ENCODE measurements at places on chromosomes 5 and 9. TPM values are rescaled to one million over a fixed set of nuclear protein-coding genes. Genes with fewer than 3 reads are reported as not detected.

GRCh38 chr5:83577036-83577636, 105.6 kb downstream of the VCAN start:
- no peak for DNase-seq

The PCDHB13 gene
- polyA plus RNA-seq, result 0.85 TPM

DNA sequence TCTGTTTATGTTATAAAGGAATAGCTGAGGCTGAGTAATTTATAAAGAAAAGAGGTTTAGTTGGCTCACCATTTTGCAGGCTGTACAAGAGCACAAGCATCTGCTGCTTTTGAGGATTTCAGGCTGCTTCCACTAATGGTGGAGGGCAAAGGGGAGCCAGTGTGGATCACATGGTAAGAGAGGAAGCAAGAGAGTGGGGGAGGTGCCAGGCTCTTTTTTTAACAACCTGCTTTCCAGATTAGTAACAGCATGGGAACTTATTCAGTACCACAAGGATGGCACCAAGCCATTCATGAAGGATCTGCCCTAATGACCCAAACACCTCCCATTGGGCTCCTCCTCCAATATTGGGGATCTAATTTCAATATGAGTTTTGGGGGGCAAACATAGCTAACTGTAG, 40.4 kb downstream of the CCL28 start:
- no peak for DNase-seq

The CDKN2B gene
- polyA plus RNA-seq, result 6.3 TPM

DNA sequence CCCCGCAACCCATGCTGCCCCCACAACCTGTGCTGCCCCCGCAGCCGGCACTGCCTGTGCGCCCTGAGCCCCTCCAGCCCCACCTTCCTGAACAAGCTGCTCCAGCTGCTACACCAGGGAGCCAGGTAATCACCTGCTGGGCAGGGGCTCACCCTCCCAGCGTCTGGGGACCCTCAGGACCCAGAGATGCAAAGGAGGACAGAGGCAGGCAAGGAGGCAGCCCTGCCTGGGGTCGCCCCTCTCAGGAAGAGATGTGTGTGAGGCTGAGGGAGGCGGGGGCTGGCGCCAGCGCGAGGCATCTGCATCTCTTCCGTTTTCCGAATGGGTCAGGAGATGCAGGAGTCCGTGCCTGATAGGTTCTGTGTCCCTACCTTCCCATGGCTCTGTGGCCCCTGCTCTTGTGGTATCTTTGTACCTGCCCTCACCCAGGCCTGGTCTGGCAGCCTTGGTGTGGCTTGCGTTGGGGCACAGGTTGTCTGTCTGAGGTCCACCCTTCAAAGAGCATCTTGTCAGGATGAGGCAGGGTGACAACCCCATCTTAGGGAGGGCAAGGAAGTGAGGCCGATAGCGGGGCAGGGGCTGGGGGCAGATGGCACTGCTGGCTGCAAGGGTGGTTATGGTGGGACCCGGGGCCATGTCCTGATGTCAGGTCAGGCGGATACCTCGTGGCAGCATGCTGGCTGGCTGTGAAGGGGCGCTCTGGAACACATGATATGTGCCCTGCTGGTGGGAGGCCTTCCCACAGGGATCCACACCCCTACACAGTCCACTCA, 75.7 kb downstream of the WNK2 start:
- DNase-seq, result peak; percentile 15

- no peak for DNase-seq
These were observed 110.2 kb upstream of the ISL1 start for GRCh38 chr5:51273021-51273420.

The UBE2B gene
- 24.3 TPM for polyA plus RNA-seq

The MAMDC4 gene
- polyA plus RNA-seq, result 4.2 TPM

The ST8SIA4 gene
- polyA plus RNA-seq, result 0.02 TPM

DNA sequence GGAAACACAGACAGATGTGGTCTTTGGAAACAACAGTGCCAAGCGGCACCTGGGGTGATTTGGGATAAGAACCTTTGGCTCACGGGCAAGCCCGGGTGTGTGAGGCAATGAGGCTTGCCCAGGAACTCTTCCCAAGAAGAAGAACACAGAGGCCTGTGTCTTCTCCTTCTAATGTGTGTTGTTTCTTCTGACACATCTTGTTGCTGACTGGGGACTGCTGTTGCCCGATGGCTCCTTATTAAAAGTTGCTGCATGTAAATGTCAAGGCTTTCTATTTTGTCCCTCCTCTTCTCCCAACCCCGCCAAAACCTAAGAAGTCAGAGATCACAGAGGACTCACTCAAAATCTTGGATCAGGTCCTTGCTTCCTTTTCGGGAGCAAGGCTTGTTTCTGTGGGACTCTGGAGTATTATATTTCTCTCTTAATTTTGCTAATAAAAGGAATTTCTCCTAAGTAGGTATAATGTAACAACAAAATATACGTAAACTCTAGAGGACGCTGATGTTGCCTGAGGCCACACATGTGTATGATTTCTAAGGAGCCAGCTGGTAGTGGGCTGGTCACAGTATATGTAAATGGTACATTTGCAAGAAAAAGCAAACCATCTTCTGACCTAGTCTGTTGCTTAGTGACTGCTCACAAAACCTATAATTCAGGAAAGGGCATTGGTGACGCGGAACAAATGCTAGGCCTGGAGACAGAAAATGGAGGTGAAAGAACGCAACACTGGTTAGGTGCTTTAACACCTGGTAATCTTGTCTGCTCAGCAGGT, 232.5 kb downstream of the GADD45G start:
- no peak for DNase-seq

The SMARCA2 gene
- 17.4 TPM for polyA plus RNA-seq

DNA sequence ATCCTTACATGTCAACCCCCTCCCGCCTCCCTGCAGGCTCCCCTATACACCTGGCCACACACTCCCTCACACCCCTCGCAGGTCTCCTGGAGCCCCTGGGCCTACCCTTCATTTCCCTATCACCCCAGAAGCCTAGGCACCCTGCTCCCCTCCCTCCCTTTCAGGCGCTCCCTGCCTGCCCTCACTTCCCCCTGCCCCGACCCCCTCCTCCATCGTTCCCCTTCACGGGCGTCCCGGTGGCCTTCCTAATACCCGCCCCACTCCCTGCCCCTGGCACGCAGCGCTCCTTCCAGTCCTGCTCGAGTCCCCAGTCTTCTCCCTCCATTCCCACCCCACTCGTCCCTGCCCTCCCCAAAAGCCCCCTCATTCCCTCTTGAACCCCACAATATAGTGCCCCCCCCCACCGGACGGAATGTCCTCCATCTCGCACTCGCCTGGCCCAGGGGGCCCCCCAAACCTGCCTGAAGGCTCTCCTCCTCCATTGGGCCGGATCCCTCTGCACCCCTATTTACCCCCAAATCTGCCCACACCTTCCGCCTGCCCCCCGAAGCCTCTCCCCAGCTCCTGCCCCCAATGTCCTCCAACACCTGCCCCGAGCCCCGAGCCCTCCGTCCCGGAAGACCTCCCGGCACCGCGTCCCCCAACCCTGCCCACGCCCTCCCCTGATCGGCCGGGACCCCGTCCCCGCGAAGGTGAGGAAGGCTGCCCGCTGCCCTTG, 746 bp downstream of the STRBP start:
- peak; percentile 61 for DNase-seq

- DNase-seq, result peak; percentile 79
These were observed 235.7 kb downstream of the HSPA4 start for GRCh38 chr5:133287500-133287899.

DNA sequence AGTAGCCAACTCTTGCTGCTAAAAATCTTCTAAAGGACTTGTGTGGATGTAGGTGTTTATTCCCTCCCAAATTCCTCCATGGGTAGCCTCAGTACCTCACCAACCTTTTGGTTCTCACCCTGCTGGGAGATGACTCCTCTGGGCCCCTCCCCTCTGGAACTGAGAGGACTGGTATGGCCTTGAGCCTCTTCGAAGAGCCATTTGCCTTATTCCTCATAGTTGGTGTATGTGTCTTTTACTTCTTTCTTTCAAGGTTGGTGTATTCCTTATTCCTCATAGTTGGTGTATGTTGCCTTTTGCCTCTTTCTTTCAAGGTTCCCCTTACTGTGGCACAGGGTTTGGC, 48.3 kb downstream of the GNAQ start:
- no peak for DNase-seq
